Stimulated activated memory B cell treated with anti-CD40 and anti-IgM and Interleukin-4, amounts not matched to agents 10 μg/mL and 1 μg/mL and 100 μg/mL, for 72 hours (primary cell): ENCODE measurements at places on chromosomes 4 and X.
A peak's percentile ranks its signal among the peaks of the same experiment; 100 is the strongest.

- no peak for ATAC-seq
These were observed 912.0 kb upstream of the TENM3 start for GRCh38 chr4:181331214-181331613.

DNA sequence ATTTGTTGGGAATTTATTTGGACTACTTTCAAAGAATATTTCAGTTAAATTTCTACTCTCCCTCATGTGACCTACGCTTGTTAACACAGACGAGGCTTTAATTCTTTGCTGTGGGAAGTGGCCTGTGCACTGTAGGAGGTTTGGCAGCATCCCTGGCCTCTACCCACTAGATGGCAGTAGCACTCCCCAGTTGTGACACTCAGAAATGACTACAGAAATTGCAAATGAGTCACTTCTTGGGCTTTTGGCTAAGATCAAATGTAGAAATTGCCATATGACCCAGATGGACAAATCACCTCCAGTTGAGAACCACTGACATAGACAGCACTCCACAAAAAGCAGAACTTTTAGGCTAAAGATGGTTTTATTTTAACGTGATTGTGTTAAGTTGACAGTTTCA is 22.1 kb downstream of the PIR start:
- peak; percentile 67 for ATAC-seq

- peak; percentile 65 for ATAC-seq
These were observed 1.4 kb downstream of the TMA16 start for GRCh38 chr4:163495900-163496299.

DNA sequence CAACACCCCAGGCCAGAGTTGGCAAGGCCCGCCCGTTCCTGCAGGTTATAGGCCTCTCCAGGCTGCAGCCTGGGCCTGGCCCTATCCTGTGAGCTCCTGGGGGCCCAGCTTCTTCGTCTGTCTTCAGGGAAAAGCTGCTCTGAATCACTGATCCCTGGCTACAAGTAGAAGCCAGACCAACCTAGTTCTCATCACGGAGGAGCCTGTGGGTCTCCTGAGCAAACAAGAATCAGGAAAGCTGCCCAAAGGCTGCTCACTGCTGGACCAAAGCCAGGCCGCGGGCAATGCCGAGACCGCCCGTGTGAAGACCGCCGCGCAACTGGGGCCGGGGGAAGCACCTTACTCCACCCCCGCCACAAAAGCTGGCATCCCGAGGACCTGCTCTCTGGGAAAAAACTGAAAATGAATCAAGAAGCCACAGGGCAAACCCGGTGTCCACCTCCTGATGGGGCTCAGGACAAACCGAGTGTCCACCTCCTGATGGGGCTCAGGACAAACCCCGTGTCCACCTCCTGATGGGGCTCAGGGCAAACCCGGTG is 12.8 kb downstream of the CTBP1 start:
- no peak for ATAC-seq

DNA sequence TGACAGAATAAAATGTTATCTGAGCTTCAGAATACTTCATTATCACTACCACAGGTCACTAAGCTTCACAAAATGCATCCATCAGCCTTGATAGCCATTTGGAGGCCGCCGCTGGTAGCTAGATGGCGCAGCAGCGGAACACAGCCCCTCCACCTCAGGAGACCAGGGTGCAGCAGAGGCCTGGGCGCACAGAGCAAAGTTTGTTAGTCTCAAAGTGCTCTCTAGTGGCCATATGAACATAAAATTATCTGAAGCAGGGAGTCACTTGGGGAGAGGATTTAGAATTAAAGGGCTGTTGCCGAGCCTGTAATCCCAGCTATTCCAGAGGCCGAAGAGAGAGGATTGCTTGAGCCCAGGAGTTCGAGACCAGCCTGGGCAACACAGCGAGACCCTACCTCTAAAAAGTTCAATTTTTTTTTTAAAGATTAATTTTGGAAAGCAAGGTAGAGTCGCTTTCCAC is 8.1 kb upstream of the DCTD start:
- peak; percentile 96 for ATAC-seq

DNA sequence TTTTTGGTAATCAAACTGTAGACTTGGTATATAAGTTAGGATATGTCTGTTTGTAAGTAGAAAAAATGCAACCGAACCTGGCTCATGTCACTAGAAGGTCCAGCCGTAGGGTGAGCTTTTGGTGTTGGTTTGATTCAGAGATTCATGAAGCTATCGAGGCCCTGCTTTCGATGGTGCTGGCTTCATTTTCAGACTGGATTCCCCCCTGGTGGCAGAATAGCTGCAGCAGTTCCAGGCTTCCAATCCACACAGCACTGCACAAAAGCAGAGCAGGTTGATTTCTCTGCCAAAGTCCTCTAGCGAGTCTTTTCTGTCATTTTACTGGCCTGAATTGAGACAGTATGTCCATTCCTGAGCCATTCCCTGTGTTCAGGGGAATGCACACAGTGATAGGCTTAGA is 33.1 kb downstream of the PDK3 start:
- no peak for ATAC-seq

DNA sequence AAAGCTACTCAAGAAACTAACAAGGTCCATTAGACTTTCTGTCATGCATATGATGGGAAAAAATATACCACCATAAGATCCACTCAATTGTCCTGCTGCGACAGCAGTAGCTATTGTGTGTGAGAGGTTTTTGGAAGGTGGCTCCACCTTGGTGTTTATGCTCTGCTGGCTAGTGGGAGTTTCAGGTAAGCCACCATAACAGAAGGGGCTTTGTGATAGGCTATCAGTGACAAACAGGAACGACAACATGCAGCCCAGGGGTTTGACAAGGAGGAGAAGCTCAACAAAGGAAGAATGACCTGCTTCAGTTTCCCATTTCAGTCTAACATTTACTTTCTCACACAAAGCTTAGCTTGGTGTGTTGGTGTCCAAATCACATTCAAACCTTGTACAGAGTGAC is 182.6 kb downstream of the ATOH1 start:
- ATAC-seq = no peak

GRCh38 chrX:9147086-9147485 is 113.2 kb upstream of the FAM9B start:
- no peak for ATAC-seq
